ENCODE measurements at places on chromosomes 7 and 10. TPM values are rescaled to one million over a fixed set of nuclear protein-coding genes. Genes with fewer than 3 reads are reported as not detected.

The CTAGE4 gene
- total RNA-seq, result 9.8 TPM

GRCh38 chr7:116232920-116233319 lies 22.6 kb downstream of the TES start:
- DNase-seq, result no peak
- H3K27ac ChIP-seq, result no peak overlapping the region
- no peaks in the 10 kb centered on the region for H3K36me3 ChIP-seq
- no peak overlapping the region for H3K4me3 ChIP-seq
- H3K4me1 ChIP-seq, result no peaks in the 10 kb centered on the region
- H3K27me3 ChIP-seq, result no peaks in the 10 kb centered on the region

- no peak overlapping the region for H3K4me3 ChIP-seq
- no peak for DNase-seq
- H3K4me1 ChIP-seq, result peaks cover 3% of the 10 kb centered on the region
- H3K27ac ChIP-seq, result no peak overlapping the region
Measured at GRCh38 chr7:99643464-99643863, 26.7 kb downstream of the ZSCAN25 start.

The SOSTDC1 gene
- total RNA-seq, result 0.55 TPM

The DPP6 gene
- total RNA-seq, result 6.8 TPM

GRCh38 chr7:66167773-66168387 lies 37.3 kb upstream of the TPST1 start:
- no peaks in the 10 kb centered on the region for H3K4me1 ChIP-seq
- H3K4me3 ChIP-seq, result no peak overlapping the region
- H3K27me3 ChIP-seq, result no peaks in the 10 kb centered on the region
- DNase-seq, result no peak

DNA sequence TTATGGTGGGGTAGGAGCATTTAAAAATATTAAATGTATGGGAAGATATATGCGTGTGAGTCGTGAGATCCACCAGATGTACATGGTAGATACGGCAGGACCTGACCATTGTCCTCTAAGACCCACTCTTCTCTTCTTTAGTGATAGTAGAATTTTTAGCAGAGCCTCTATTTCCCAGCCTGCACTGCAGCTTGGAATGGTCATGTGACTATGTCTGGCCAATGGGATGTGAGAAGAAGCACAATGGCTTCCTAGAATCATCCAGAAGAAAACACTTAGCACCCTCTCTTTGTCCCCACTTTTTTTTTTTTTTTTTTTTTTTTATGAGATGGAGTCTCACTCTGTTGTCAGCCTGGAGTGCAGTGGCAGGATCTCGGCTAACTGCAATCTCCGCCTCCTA lies 86.6 kb upstream of the CYTH3 start:
- no peak overlapping the region for H3K27ac ChIP-seq
- no peak for DNase-seq
- no peak overlapping the region for H3K4me3 ChIP-seq

DNA sequence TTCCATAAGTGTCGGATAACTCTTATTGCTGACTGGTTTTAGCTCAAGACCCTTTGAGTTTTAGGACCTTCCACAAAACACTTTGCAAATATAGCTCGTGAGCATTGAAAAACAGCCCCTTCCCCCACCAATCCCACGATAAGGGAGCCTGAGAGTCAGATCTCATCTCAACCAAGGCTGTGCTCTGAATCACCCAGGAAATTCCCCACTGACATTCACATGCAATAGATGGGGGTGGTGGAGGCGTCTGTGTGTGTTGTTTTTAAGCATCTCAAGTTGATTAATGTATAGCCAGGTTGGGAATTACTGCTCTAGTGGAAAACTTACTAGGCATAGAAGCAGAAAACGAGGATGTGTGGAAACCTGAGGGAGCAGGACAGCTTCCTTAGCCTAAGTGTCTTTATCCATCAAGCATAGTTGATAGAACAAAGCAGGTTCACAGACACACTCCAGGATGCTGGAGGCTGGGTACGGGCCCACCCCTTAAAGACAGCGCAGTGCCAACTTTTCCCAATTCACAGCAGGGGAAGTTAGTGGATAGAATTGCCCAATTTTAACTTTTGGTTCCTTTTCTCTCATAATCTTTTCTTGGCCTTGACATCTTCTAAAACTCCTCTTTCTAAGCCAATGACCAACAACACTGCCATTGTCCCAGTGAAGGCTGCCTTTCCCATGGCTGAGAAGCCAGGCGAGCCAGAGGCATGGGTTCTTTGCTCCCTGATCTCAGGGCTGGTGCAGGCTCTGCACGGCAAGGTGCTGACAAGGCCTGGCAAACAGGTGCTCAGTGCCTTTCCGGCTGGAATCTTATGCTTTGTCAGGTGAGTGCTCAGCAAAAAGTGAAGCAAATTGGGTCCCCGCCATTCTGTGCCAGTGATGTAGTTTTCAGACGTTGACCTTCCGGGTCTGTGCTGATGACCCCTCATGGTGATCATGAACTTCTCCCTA lies 98.5 kb upstream of the INSIG1 start:
- H3K4me1 ChIP-seq, result peaks cover 6% of the 10 kb centered on the region
- H3K36me3 ChIP-seq, result no peaks in the 10 kb centered on the region
- no peak for DNase-seq

- H3K27ac ChIP-seq, result no peak overlapping the region
- H3K4me3 ChIP-seq, result no peak overlapping the region
- no peak for DNase-seq
- no peaks in the 10 kb centered on the region for H3K27me3 ChIP-seq
- peaks cover 3% of the 10 kb centered on the region for H3K36me3 ChIP-seq
- no peaks in the 10 kb centered on the region for H3K4me1 ChIP-seq
Measured at GRCh38 chr10:31897506-31897905, 31.1 kb downstream of the ARHGAP12 start.

The ZPBP gene
- not detected for total RNA-seq

GRCh38 chr10:70513848-70514309 lies 35.3 kb downstream of the PALD1 start:
- no peak overlapping the region for H3K4me3 ChIP-seq
- no peaks in the 10 kb centered on the region for H3K36me3 ChIP-seq
- H3K27ac ChIP-seq, result no peak overlapping the region
- peaks cover 19% of the 10 kb centered on the region for H3K4me1 ChIP-seq

The PLXDC2 gene
- total RNA-seq, result 40.1 TPM

The DNAH11 gene
- 4.9 TPM for total RNA-seq

GRCh38 chr10:14758994-14759664 lies 15.6 kb downstream of the FAM107B start:
- H3K27ac ChIP-seq, result no peak overlapping the region
- no peak for DNase-seq
- H3K4me1 ChIP-seq, result no peaks in the 10 kb centered on the region
- H3K36me3 ChIP-seq, result no peaks in the 10 kb centered on the region
- no peak overlapping the region for H3K4me3 ChIP-seq
